ENCODE measurements at places on chromosomes 3 and 15. TPM values are rescaled to one million over a fixed set of nuclear protein-coding genes. Genes with fewer than 3 reads are reported as not detected.

Gene AP3B2
- 12.3 TPM for total RNA-seq

Gene EFCAB12
- total RNA-seq: under 0.01 TPM

Gene CASR
- total RNA-seq: not detected

DNA sequence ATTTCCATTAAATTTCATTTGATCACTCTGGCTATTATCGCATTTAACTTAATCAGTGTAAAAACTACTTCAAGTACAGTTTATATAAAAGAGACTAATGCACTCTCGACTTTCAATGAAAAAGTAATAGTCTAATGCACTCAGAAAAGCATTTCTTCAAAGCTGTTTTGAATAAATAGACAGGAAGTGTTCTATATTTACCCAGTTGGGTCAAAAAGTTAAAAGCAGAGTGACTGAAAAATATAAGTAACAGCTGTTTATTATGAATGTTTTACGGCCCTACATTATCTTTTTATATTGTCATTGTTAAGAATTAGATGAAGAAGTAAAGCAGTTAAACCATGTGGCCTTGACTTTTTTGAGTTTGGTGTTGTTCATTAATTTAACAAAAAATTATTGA is 391.8 kb downstream of the ZPLD1 start:
- DNase-seq: no peak

DNA sequence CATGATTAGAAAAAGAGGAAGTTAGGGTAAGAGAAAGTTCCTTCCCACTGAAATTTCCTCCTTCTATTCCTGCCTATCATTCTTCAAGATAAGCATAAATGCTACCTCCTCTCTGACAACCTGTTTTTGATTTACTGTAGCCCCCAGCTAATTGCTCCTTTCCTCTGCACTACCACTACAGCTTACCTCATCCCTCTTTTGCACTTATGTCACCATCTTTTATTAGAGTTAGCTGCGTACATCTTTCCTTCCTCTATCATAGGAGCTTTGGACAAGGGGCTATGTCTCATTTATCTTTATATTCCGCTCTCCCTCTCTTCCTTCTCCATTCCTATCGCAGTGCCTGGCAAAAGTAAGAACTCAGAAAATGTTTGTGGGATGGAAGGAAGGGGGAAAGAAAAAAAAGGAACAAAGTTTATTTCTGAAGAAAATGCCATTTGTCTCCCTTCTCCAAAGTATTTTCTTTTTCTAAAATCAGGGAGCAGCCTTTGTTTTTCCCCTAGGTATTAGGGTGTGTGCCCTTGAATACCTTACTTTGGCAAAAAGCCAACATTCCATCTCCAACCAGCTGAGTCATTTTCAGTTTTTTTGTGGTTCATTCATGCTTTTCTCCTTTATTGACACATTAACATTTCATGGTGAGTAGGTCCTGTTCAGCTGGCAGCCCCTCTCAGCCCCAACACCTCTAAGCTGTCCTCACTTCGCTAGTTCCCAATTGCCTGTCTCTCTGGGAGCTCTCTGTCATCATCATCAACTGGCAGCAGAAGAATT is 87.6 kb upstream of the SOX2 start:
- peak; percentile 80 for DNase-seq

GRCh38 chr3:57038466-57039164 is 21.8 kb upstream of the SPATA12 start:
- DNase-seq: no peak

- no peak for DNase-seq
These were observed 35.4 kb upstream of the ARHGEF26 start for GRCh38 chr3:154085799-154086198.

- no peak for DNase-seq
These were observed 88.1 kb downstream of the VPS8 start for GRCh38 chr3:184899953-184900595.

DNA sequence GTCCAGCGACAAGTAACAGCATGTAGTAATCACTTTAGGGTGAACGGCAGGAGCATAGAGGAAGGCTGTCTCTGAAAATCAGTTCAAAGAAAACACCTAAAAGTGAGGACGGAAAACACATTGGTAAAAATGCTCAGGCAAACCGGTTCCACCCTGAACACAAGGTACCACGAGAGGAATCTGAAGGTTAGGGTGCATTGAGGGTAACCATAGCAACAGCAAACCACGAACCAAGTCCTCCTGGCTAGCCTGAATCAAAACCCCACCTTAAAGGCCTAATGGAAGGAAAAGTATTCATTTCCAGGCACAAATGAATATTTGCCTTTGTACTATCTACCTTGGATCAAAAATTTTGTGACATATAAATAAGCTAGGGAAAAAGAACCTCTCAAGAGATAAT is 315.0 kb downstream of the OCA2 start:
- DNase-seq: no peak

DNA sequence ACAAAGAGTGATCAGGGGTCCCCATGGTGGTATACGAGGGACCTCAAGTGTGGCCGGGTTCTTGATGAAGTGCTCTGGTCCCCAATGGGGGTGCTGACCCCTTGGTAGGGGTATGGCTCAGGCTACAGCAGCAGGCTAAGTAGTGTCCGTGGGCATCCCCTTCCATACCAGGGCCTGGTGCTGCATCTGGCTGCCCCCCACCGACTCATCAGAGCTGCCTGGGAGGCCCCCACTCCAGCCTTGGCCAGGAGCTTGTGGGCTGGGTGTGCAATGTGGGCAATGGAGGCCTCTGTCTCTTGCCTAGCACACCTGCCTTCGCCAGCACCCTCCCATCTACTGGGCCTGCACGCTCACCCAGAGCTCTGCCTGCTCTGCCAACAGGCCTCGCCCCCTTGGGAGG is 59.0 kb upstream of the SEC13 start:
- no peak for DNase-seq

DNA sequence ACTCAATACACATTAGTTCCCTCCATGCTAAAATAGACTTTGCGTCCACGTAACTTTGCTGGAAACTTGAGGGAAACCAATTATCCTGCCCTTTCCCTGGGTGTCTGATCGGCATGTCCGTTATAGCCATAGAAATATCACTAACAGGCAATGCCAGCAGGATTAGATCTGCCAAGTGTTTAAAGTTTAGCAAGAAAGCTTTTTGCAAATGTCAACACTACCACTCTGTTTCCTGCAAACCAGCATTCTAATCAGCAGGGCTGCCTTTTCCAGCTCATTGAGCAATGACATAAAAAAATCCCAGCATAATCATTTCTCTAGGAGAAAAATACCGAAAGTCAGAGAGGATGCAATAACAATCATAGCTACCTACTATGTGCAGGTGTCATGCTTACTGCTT is 60.9 kb downstream of the NOX5 start:
- no peak for DNase-seq

- DNase-seq: peak; percentile 82
These were observed 93.3 kb upstream of the HACD2 start for GRCh38 chr3:123678108-123678511.

DNA sequence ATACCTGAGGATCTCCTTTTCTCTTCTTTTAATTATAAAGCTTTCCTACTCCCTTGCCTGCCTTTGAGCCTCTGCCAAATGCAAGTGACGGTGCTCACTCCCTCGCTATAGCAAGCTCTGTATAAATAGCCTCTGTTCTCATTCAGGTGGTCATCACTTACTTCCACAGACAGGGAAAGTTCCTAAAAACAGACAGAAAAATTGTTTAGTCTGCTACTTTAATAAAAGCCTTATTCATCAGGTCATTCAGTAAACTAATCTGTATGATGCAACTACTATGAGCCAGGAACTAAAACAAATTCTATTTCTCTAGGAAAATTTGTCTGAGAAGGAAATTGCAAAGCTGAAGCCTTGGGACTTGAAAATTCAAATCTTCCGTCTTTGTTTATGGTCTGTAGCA is 10.2 kb upstream of the DLG1 start:
- peak; percentile 32 for DNase-seq

DNA sequence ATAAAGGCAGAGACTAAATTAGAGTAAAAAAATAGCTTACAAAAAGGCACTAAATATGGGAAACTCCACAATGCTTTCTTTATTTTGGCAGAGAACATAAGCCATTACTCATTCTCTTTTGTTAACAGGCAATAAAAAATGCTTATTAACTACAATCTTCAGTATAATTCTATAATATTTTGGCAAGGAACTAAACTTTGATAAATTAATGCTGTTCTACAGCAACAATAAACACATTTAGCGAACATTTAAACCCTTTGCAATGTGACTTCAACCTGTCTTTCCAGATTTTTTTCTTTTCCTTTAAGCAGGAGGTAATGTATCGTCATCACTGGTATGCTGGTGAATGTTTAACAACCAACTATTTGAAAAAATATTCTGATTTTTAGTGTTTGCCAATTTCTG is 42.2 kb upstream of the POU1F1 start:
- peak; percentile 16 for DNase-seq

DNA sequence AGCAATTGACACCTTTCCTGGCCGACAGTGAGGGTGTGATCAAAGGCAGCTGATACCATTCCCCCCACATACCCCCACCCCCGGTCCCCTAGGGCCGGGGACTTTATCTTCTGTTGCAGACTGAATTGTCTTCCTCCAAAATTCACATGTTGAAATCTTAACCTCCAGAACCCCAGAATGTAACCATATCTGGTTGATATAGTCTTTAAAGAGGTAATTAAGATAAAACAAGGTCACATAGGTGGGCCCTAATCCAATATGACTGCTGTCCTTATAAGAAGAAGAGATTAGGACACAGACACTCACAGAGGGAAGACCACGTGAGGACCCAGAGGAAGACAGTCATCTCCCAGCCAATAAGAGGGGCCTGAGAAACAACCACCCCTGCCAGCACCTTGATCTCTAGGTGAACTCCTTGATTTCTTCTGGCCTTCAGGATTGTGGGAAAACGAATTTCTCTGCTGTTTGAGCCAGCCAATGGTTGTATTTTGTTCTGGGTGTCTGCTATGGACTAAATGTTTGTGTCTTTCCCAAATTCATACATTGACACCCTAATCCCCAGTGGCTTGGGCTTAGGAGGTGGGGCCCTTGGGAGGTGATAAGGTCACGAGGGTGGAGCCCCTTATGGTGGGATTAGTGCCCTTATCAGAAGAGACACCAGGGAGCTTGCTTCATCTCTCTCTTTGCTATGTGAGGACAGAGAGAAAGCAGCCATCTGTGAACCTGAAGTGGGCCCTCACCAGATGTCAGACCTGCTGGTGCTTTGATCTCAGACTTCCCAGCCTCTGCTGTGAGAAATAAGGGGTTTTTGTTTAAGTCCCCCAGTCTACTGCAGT is 144.0 kb downstream of the CHSY1 start:
- no peak for DNase-seq

GRCh38 chr15:52039925-52040781 is 21.1 kb downstream of the MAPK6 start:
- no peak for DNase-seq

DNA sequence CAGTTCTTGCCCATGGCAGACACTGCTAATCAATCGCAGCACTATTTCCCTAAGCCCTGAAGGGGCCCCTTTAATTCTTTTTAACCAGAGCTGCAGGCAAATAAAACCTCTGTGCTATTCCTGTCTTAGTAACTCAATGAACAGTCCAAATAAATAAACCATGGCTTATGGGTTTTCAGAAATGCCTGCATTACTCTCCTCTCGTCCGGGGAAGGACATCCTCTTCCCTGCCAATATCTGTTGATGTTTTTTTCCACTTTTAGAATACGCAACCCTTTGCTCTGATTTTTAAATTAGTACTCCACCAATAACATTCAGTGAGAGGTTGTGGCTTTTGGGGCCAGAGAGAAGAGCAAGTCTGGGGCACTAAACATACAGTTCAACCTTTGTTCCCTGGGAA is 35.2 kb upstream of the PRICKLE2 start:
- no peak for DNase-seq

DNA sequence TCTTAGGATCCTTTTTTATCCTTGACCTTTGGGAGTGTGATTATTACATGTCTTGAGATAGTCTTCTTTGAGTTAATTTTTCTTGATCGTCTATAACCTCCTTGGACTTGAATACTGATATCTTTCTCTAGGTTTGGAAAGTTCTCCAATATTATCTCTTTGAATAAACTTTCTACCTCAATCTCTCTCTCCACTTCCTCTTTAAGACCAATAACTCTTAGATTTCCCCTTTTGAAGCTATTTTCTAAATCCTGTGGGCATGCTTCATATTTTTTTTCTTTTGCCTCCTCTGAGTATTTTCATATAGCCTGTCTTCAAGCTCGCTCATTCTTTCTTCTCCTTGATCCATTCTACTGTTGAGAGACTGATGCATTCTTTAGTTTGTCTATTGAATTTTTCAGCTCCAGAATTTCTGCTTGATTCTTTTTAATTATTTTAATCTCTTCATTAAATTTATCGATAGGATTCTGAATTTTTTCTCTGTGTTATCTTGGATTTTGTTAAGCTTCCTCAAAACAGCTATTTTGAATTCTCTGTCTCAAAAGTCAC is 12.1 kb downstream of the USF3 start:
- no peak for DNase-seq

GRCh38 chr15:36177590-36178302 is 401.7 kb upstream of the CDIN1 start:
- DNase-seq: no peak

All from mammary epithelial cell (primary cell).